Endothelial cell of umbilical vein (primary cell): ENCODE measurements at places on chromosomes 7 and 10. TPM values are rescaled to one million over a fixed set of nuclear protein-coding genes. Genes with fewer than 3 reads are reported as not detected.

SPDYE3 gene
- total RNA-seq, result not detected in 2 replicates

CHST3 gene
- total RNA-seq, result 10.0 and 11.5 TPM in 2 replicates

DNA sequence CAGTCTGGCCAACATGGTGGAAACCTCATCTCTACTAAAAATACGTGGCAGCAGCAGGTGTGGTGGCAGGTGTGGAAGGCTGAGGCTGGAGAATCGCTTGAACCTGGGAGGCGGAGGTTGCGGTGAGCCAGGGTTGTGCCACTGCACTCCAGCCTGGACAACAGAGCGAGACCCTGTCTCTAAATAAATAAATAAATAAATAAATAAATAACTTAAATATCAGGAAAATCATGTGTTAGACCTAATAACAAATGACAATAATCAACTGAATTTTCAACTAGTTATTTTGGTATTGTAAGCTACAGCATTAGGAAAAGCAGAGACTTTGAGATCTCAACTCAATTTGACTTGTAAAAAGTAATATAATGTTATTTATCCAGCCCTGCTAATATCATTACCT, 9.2 kb downstream of the HERPUD2 start:
- no peak overlapping the region for H3K4me3 ChIP-seq
- no peak overlapping the region for H3K27ac ChIP-seq
- no peaks in the 10 kb centered on the region for H3K36me3 ChIP-seq
- peaks cover 3% of the 10 kb centered on the region for H3K4me1 ChIP-seq

VWDE gene
- 0.09 and 0.11 TPM in 2 replicates for total RNA-seq

- no peak overlapping the region for H3K27ac ChIP-seq
- H3K4me1 ChIP-seq, result no peaks in the 10 kb centered on the region
- DNase-seq, result no peak
- no peaks in the 10 kb centered on the region for H3K27me3 ChIP-seq
Observed at GRCh38 chr10:64558094-64558835, 1037.1 kb downstream of the REEP3 start.
